Glutamatergic neuron (in vitro differentiated cells): ENCODE measurements at places on chromosomes 6 and 20.

DNA sequence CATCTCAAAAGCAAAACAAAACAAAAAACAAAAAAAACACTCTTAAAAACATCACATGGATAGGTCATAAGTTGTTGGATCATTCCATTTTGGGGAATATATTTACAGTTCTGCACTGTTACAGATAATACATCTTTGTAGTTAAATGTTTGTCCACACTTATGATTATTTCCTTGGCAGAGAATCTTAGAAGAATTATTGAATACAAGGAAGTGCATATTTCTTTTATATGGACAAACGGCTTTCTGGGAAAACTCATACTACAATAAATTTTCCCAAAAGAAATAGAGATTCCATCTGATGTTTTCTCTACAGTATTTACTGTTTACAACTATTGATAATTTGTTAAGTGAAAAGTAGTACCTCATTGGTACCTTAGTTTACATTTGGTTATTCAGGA lies 33.8 kb downstream of the GMPR start:
- no peak for DNase-seq
- peaks cover 3% of the 10 kb centered on the region for H3K4me1 ChIP-seq
- no peaks in the 10 kb centered on the region for H3K36me3 ChIP-seq
- no peaks in the 10 kb centered on the region for H3K27me3 ChIP-seq
- H3K4me3 ChIP-seq, result no peak overlapping the region

GRCh38 chr6:66851930-66852329 lies 1144.9 kb upstream of the EYS start:
- H3K36me3 ChIP-seq, result no peaks in the 10 kb centered on the region
- H3K4me1 ChIP-seq, result no peaks in the 10 kb centered on the region
- no peak overlapping the region for H3K4me3 ChIP-seq
- H3K27ac ChIP-seq, result no peak overlapping the region
- no peak for DNase-seq
- H3K27me3 ChIP-seq, result no peaks in the 10 kb centered on the region

DNA sequence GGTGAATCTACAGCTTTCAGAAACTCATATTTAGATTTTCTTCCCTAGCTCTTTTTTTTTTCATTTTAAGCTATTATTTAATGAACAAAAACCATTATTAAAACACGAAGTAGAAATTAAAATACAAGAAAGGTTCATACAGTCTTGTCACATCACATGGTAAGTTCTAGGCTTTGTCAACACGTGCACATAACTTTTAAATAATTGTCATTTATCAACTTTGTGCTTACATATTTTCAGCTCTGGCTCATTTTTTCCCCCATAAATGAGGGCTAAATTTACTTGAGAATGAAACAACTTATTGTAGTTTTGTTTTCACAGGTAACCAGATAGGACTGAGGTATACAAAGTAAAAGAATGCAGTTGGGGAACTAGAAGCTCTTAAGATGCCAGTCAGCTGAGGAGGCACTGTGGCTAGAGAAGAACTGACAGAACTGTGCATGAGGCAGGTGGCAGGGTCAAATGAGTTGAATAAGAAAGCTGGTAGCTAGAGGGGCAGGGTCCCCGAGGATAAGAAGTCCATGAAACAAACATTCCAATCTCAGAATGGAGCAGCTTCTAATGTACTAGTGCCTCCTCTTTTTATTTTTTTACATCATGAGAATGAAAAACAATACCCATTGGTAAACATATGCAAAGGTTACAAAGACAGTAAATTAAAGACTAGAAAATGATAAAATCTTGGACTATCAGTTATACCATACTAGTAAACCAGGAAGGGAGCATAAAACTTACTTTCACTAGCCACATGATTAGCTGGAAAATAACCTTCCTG lies 141.5 kb downstream of the MYB start:
- H3K4me3 ChIP-seq, result no peak overlapping the region
- DNase-seq, result no peak
- H3K36me3 ChIP-seq, result no peaks in the 10 kb centered on the region
- H3K4me1 ChIP-seq, result no peaks in the 10 kb centered on the region
- H3K27me3 ChIP-seq, result no peaks in the 10 kb centered on the region

DNA sequence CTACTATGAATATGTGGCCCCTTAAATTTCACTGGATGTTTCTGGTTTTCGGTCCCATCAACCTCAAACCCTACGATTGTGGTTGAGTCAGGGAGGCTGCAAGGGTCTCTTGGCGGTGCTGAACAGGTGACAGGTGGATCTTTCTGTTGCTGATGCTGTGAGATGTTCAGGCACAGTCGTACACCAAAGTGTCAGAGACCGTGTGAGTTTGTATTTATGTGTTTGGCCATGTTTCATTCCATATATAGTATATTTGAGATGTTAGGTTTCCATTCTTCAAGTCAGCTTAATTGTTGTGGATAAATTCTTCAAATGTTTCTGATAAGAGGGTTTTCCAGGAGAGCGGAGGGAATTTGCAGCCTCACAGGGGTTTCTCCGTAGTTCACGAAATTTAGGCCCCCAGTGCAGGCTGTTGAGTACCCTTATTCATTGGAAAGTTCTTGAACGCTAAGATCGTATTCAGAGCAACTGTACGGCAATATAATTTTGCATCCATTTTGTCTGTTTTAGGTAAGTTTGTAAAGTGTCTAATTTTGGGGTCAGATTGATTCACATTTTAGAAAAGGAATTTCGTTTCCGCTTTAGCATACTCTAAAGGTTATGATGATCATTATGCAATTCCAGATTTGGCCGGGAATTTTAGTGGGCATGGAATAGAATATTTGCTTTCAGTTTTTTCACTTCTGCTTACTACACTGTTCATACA lies 1.2 kb downstream of the TAB2 start:
- DNase-seq, result no peak
- no peaks in the 10 kb centered on the region for H3K36me3 ChIP-seq
- peak overlapping the region; percentile 87 for H3K4me3 ChIP-seq
- peaks cover 23% of the 10 kb centered on the region for H3K4me1 ChIP-seq

GRCh38 chr6:43629104-43629504 lies at the start of gene GTPBP2:
GTPBP2 (minus strand) TSS chr6:43629264; CDS start chr6:43629162, 102 bp downstream.
- peaks cover 10% of the 10 kb centered on the region for H3K27me3 ChIP-seq
- no peaks in the 10 kb centered on the region for H3K36me3 ChIP-seq
- peaks cover 16% of the 10 kb centered on the region for H3K4me1 ChIP-seq
- peak; percentile 99 for DNase-seq
- peak within 1 kb of the TSS; percentile 99 for H3K4me3 ChIP-seq

DNA sequence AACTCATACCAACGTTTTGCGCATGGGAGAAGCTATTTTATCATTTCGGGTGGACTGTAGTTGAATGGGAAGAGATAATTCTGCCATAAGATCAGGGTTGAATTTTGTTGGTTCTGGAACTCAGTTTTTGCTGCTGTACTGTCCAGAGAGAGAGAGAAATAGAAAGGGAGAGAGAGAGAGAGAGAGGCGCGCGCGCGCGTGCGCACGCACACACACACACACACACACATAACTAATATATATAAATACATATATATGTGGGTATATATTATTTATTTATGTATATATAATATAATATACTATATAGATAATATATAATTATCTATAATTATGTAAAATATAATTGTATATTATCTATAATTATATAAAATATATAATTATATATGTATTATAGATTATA lies 21.9 kb downstream of the ATRN start:
- H3K36me3 ChIP-seq, result peaks cover 25% of the 10 kb centered on the region
- DNase-seq, result no peak
- H3K27me3 ChIP-seq, result no peaks in the 10 kb centered on the region
- H3K4me1 ChIP-seq, result no peaks in the 10 kb centered on the region
- no peak overlapping the region for H3K4me3 ChIP-seq
- no peak overlapping the region for H3K27ac ChIP-seq

GRCh38 chr6:11485271-11485670 lies 52.3 kb upstream of the TMEM170B start:
- H3K4me3 ChIP-seq, result no peak overlapping the region
- peaks cover 3% of the 10 kb centered on the region for H3K27me3 ChIP-seq
- no peaks in the 10 kb centered on the region for H3K4me1 ChIP-seq
- H3K27ac ChIP-seq, result no peak overlapping the region

DNA sequence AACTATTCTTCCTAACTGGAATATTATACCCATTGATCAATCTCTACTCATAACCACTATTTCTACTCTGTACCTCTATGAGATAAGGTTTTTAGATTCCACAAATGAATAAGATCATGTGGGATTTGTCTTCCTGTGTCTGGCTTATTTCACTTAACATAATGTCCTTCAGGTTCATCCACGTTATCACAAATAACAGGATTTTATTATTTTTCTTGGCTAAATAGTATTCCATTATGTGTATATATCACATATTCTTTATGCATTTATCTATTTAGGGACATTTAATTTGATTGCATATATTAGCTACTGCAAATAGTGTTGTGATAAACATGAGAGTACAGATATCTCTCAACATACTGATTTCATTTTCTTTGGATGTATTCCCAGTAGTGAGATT lies 823.0 kb upstream of the ADGRB3 start:
- no peaks in the 10 kb centered on the region for H3K4me1 ChIP-seq
- H3K27me3 ChIP-seq, result peaks cover 3% of the 10 kb centered on the region
- no peak for DNase-seq
- H3K27ac ChIP-seq, result no peak overlapping the region

DNA sequence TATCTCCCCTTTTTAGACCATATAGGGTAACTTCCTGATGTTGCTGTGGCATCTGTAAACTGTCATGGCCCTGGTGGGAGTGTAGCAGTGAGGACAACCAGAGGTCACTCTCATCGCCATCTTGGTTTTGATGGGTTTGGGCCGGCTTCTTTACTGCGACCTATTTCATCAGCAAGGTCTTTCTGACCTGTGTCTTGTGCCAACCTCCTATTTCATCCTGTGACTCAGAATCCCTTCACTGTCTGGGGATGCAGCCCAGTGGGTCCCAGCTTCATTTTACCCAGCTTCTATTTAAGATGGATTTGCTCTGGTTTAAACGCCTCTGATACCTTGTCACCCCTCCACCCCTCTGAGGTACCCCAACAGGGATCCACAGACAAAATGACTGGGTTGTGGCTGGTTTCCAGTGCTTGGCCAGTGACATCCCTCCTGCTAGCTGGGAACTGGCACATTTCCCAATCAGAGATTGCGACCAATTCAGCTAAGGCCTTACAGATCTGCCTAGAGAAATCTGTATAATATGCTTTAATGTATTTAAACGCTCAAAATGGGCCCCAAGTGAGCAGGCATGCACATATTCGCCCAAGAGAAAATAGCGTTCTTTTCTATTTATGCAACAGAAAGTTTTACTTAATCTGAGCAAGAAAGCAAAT lies 315.6 kb upstream of the QKI start:
- no peaks in the 10 kb centered on the region for H3K36me3 ChIP-seq
- no peak overlapping the region for H3K4me3 ChIP-seq
- H3K4me1 ChIP-seq, result peaks cover 13% of the 10 kb centered on the region
- H3K27ac ChIP-seq, result no peak overlapping the region

GRCh38 chr20:64242797-64243475 lies 12.6 kb upstream of the PCMTD2 start:
- no peak for DNase-seq
- peaks cover 24% of the 10 kb centered on the region for H3K27me3 ChIP-seq
- H3K36me3 ChIP-seq, result peaks cover 9% of the 10 kb centered on the region
- peak overlapping the region; percentile 55 for H3K27ac ChIP-seq

DNA sequence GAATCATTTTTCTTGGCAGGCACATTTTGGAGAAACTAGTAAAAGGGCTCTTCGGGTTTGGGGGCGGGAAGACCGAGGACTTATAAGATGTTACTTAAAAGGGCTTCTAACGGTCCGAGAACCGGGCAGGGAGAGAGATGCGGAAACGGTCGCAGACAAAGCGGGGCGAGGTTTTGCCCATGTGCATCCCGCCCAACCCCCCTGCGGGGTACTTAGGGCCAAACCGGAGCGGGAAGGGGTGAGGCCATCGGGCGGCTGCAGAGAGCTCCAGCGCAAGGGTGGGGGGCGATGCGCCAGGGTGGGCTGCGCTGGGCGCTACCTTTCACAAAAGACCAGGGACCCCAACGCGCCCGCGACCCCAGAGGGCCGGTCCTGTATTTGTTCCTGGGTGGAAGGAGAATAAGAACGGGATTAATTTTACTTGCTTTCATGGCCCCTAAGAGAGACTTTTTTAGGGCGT lies 616 bp downstream of the TUBB start:
- H3K4me1 ChIP-seq, result peaks cover 37% of the 10 kb centered on the region
- peak overlapping the region; percentile 98 for H3K27ac ChIP-seq
- H3K4me3 ChIP-seq, result peak overlapping the region; percentile 90
- peaks cover 46% of the 10 kb centered on the region for H3K27me3 ChIP-seq
- H3K36me3 ChIP-seq, result peaks cover 16% of the 10 kb centered on the region

- no peaks in the 10 kb centered on the region for H3K27me3 ChIP-seq
- H3K4me1 ChIP-seq, result no peaks in the 10 kb centered on the region
- DNase-seq, result no peak
- no peak overlapping the region for H3K27ac ChIP-seq
These were observed 442.2 kb upstream of the MANEA start for GRCh38 chr6:95135182-95135581.

DNA sequence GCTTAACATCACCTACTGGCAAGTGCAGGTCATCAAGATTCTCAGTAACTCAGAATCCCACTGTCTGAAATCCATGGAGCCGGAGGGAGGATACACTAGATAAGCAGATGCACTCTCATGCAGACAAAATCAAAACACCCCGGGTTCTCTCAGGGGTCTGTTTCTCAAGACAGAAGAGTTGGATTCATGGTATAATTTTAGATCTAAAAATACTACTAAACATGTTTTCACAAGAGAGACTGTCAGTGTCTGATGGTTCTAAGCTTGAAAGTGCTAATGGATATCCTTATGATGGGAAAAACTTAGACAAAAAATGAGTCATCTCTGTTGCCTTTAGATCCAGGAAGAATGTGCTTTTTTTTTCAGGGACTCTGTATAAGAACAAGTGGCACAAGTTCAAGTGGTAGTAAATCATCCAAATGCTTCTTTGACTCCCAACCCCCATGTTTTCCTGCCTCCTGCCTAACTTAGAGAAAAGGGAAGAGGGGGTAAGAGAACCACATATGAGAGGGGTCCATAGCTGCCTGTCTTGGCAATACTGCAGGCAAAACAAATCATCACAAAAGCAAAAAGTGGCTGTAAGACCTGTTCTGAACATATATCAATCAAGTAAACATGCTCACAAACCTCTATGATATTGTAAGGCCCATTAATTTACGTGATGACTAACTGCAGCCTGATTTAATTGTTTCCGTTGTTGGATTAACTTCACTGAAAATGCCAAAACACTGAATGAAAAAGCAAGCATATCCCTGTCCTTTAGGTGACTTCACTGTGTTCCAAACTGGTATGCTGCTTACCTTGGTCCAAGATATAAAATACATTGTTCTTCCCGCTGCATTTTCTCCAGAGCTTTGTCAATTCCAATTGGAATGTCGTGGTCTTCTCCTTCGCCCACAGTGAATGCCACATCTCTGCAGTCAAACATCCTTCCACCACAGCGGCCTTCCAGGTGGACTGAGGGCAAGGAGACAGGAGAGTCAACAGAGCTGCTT lies 84.0 kb upstream of the TULP1 start:
- no peaks in the 10 kb centered on the region for H3K27me3 ChIP-seq
- H3K36me3 ChIP-seq, result no peaks in the 10 kb centered on the region
- no peak for DNase-seq
- H3K4me3 ChIP-seq, result no peak overlapping the region
- H3K27ac ChIP-seq, result no peak overlapping the region
- peaks cover 6% of the 10 kb centered on the region for H3K4me1 ChIP-seq
